Lower leg skin (tissue), 4 donors: ENCODE measurements at places on chromosomes 3 and 15.

DNA sequence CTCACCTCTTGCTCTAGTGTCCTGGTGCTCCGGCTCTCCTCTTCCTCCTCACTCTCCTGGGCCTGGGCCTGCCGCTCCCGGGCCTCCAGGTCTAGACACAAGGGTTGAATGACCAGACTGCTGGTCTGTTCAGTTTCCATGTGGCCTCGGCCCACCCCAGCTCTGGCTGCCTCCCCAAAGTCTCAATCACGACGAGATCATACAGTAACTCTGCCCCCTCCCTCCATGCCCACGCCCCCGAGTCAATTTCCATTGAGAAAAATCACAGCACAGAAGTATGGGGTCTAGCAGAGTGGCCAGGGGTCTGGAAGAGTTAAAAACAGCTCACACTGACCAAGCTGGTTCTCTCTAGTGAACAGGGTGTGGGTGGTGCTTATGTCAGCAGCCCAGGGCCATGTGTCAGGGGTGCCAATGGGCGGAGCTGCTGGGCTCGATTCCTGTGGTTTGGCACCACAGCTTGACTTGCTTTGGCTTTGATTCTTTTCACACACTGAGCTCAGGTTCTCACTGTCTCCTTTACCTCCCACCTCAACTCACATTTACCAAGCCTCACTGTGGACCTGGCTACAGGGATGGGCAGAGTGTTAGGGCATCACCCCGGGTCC lies 6.9 kb downstream of the C15orf62 start:
- DNase-seq: peak; percentile 74

GRCh38 chr3:170508839-170509238 lies 77.0 kb downstream of the SLC7A14 start:
- DNase-seq: no peak

DNA sequence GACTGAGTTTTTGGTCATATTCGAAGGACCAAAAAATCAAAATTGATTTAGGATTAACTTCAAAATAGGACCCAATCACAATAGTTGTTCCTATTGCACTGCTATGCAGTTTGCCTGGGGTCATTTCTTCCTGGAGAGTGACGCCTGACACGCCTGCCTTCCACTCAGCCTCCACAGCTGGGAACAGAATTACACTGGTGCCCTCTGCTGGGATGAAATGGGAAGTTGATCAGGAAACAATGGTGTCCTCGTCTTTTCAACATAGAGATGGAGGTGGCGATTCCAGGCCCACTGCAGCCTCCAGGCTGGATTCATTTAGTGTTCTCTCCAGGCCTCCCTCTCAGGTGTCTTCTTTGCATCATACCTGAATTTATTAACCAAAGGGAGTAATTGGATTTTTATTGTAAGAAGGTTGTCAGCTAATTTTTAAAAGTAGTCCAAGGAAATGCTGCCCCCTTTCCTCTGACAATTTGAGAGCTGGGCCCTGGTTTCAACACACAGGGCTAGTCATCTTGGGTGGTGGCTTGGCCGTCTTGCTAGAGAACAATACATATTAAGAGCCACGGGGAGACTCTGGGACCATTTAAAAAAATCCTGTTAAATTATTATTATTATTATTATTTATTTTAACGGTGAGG lies 69.7 kb downstream of the GAP43 start:
- peak; percentile 79 for DNase-seq

DNA sequence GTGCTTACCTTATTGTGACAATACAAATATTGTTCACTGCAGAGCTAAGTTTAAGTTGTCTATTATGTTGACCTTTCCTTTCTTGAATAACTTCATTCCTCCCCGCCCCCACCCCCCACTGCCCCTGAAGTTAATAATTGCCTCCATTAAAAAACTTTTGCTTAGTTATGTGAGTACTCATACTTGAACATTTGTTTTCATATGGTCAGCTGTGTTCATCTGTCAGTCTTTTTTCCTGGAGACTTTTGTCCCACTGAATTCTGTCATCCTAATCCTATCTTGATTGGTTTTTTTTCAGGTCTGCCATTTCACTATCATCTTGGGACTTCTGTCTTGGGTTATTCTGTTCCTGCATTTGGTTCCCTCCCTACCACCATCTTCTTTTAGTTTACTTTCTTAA lies 8.5 kb downstream of the SLC25A36 start:
- no peak for DNase-seq

- DNase-seq: peak; percentile 64
Observed at GRCh38 chr15:84859144-84859543, 25.3 kb upstream of the SLC28A1 start.

DNA sequence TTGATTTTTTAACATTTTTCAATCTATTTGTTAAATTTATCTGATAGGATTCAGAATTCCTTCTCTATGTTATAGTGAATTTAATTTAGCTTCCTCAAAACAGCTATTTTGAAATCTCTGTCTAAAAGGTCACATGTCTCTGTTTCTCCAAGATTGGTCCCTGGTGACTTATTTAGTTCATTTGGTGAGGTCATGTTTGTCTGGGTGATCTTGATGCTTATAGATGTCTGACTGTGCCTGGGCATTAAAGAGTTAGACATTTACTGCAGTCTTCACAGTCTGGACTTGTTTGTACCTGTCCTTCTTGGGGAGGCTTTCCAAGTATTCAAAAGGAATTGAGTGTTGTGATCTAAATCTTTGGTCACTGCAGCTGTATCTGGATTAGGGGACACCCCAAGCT lies 169.5 kb upstream of the C2CD4B start:
- no peak for DNase-seq

- DNase-seq: no peak
Observed at GRCh38 chr3:101453961-101454360, 59.1 kb downstream of the SENP7 start.

GRCh38 chr15:66593219-66593780 lies 27.5 kb upstream of the LCTL start:
- no peak for DNase-seq

GRCh38 chr15:101545548-101546505 lies 56.3 kb upstream of the PCSK6 start:
- no peak for DNase-seq
